ENCODE measurements at places on chromosomes 12 and 14.

GRCh38 chr14:27995691-27996090 is 770.9 kb upstream of the FOXG1 start:
- no peak for DNase-seq

- no peak for DNase-seq
These were observed 59.2 kb downstream of the WASHC4 start for GRCh38 chr12:105166736-105167135.

GRCh38 chr12:96211988-96212387 is 17.8 kb downstream of the ELK3 start:
- DNase-seq: no peak

- no peak for DNase-seq
These were observed 342 bp downstream of the DICER1 start for GRCh38 chr14:95157048-95157326.

- DNase-seq: no peak
These were observed 112.4 kb upstream of the SLC38A4 start for GRCh38 chr12:46938071-46938678.

GRCh38 chr14:51638071-51638944 is 13.4 kb upstream of the FRMD6 start:
- DNase-seq: no peak

GRCh38 chr14:51957950-51958349 is 31.4 kb upstream of the RTRAF start:
- no peak for DNase-seq

DNA sequence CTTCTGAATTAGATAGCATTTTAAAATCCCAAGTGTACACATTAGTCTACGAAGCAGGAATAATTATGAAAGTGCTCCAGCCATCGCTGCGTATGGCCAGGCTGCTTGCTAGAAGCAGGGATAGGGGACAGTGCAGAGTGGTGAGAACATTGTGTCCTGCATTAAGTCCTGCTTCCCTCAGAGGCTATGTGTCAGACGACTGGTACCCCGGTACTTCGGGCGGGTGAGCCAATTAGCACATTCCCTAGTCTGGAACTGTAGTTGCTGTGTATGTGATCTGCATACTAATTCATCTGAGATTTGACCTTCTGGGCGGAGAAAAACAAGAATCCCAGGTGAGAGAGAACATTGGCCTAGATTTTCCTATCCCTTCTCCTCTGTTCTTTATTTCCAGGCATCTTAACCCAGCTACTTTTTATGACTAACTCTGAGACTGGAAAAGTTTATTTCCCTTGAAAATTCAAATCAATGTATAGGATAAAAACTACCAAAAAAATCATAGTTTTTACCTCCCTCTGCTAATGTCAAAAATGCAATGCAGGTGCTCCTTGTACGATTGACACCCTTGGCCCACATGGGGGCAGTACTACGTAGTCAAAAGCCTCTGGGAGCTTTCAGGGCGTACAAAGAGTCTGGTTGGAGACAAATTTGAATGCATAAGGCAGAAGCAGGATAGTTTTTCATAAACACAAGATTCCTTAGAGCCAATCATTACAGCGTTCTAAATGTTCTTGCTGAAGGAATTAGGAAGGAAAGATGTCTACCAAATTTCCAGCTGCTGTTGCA is 764.3 kb downstream of the NOVA1 start:
- no peak for DNase-seq

- DNase-seq: no peak
These were observed 1.9 kb downstream of the RIOX1 start for GRCh38 chr14:73492670-73493069.

- DNase-seq: no peak
These were observed 2.1 kb downstream of the CHST11 start for GRCh38 chr12:104458694-104459367.

GRCh38 chr12:131959116-131959515 is 9.4 kb downstream of the EP400 start:
- no peak for DNase-seq

DNA sequence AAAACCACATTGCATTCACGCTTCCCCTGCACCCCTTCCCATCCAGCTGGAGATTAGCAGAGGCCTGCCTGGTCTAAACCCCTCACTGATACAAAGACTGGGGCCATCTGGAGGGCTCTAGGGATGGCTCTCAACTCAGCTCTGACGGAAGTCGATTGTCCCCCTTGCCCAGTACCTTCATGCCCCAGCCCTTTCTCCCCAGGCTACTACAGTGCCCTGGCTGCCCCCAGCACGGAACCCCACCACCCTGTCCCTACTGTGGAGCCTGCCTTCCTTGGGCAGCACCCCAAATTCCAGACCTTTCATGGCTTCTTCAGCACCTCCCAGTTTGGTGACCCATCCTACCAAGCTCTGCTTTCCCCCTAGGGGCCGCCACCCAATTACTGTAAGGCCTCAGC is 25.6 kb downstream of the ZFP36L1 start:
- no peak for DNase-seq

- no peak for DNase-seq
These were observed 454.2 kb downstream of the DPF3 start for GRCh38 chr14:72439707-72440106.

- no peak for DNase-seq
These were observed 39.5 kb downstream of the EVL start for GRCh38 chr14:100104523-100105300.

GRCh38 chr14:74135426-74135825 is 50.7 kb downstream of the LIN52 start:
- DNase-seq: no peak

- no peak for DNase-seq
These were observed 50.5 kb downstream of the ANO4 start for GRCh38 chr12:100845095-100845494.

DNA sequence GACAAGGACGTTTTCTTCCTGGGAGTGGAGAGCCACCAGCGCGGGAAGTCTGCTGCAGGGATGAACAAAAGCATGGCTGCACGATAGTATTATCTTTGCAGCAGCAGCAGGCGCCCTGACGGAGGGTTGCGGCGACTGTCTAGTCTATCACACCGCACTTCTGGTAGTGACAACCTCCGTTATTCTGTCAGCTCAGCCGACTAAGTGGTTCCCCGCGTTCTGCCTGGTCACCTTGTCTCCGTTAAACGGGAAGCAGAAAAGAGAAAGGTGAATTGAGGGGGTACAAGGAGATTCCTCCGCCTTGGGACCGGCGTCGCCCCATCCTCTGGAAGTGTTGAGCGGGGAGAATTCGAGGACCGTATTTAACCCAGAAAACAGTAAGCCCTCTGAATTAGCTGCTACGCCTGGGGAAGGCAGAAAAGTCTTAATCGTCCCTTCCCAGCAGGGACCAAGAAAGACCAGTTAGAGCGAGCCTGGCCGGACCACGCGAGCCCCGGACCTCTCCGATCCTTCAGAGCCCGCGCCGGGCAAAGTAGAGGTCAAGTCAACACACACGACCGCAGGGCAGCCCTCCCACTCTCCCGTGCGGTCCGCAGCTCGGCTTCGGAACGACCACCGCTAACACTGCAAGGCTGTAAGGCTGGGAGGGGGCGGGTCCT is 536 bp upstream of the DAAM1 start:
- no peak for DNase-seq

GRCh38 chr14:44309331-44309730 is 197.8 kb downstream of the FSCB start:
- no peak for DNase-seq

GRCh38 chr12:53217051-53217930 is 10.2 kb upstream of the ITGB7 start:
- DNase-seq: no peak

DNA sequence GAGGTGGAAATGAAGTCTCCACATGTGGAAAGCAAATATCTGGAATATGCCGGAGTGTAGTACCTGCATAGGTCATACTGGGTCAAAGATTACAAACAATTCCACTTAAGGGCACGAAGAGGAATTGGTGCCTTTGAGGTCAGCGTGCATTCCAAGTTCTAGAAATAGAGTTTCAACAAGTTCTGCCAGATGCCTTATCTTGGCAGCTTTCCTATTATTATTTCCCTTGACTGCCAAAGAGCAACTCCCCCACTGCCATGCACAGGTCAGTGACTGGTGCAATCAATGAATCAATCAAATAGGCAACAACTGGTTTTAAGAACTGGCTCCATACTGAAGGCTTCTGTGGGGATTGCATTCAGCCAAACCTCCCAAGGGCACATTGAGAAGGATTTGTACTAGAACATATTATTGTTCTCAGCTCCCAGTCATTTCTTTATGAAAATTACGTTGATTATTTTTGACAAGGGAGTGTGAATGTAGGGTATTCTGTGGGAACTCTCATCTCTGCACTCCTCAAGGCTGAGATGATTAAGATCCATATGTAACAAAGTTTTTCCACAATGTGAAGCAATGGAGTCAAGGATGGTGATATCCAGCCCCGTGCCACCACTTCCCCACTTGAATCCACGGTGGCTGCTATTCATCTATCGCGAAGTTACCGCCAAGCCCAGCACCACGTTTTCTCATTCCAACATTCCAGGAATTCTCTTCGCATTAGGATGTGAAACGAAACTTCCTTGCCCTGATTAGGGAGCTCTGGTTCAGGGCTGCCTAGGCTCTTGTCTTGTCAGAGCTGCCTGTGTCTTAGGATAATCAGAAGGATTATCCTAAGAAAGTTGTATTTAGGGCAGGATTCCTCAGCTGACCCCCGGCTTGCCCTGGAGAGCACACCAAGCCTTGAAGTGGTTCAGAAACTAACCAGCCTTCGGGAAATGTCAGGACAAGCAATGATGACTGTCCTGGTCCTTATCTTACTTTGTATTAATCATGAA is 115.1 kb upstream of the PCED1B start:
- DNase-seq: no peak

GRCh38 chr12:3227076-3227975 is 150.1 kb downstream of the TSPAN9 start:
- DNase-seq: no peak

GRCh38 chr12:46071769-46072624 is 81.6 kb upstream of the SCAF11 start:
- DNase-seq: no peak

DNA sequence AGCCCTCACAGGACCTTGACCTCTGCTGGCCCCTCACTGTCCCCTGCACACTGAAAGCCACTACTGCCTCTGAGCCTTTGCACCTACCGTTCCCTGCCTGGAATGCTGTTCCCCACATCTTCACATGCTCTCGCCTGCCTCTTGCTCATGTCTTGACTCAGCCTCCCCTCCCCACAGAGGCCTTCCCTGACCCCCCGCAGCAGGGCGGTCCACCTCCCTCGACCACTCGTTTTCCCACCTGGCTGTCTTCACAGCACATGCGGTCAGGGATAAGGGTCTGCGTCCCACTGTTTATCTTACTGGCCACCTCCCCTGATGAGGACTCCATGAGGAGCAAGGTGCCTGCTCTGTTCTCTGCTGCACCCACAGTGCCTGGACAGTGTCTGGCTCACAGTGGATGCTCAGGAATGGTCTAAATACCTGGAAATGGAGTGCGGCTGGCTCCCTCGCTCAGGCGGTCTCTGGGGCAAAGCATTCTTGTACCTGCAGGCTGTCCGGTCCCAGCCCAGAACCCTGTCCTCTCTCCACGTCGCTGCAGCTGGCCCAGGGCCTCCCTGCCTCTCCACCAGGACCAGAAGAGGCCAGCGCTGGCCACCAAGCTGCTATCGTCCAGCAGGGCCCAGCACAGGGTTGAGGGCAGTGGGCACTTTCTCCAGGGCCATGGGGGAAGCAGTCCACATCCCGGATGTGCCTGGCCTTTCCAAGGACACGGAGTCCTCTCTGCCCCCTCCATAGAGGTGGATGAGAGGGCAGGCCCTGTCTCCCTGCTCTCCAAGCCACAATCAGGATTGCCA is 107.4 kb downstream of the NCOR2 start:
- no peak for DNase-seq

DNA sequence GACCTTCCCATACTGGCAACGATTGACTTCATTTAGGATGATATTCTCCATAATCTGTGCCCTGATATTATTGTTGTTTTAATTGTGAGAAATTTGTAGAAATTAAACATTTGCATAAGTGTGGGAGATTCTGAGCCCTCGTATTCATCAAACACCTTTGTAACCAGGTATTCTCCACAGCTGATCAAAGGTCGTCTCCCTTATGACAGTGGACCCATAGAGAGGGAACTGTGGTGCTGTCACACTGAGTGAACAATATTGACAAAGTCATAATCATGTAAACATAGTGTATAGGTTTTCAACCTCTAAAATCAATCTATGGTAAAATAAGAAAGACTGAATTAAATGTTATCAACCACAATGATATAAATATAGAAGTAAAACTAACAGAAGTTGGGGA is 14.9 kb upstream of the PLEKHG3 start:
- no peak for DNase-seq

GRCh38 chr12:66065150-66065549 is 65.4 kb downstream of the LLPH start:
- no peak for DNase-seq

DNA sequence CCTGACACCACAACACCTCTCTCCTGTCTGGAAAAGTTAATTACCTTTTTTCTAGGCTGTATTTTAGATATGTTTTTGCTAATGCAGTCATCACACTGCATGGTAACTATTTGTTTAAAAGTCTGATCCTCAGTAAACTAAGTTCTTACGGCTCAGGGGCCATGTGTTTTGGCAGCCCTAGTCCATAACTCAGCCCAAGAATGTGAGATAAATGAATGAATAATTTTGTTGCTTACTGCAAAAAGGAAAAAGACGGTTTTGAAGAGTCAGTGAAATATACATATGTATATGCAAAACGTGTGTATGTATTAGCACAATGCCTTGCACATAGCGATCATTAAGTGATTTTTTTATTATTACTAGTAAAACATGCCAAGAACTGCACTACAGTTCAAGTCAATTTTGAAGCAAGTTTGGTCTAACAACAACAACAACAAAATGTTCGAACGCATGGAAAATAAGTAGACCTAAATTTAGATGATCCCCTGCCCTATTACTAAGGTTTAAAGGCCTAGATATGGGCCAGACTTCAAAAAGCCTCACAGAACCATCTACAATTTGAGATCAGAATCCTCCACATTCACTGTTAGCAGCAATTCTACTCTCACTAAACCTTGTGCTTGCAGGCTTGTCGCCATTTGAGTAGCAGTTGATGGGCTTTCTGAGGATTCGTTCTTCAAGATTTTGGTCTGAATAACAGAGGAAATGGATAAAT is 140.0 kb downstream of the NDUFA12 start:
- DNase-seq: no peak

DNA sequence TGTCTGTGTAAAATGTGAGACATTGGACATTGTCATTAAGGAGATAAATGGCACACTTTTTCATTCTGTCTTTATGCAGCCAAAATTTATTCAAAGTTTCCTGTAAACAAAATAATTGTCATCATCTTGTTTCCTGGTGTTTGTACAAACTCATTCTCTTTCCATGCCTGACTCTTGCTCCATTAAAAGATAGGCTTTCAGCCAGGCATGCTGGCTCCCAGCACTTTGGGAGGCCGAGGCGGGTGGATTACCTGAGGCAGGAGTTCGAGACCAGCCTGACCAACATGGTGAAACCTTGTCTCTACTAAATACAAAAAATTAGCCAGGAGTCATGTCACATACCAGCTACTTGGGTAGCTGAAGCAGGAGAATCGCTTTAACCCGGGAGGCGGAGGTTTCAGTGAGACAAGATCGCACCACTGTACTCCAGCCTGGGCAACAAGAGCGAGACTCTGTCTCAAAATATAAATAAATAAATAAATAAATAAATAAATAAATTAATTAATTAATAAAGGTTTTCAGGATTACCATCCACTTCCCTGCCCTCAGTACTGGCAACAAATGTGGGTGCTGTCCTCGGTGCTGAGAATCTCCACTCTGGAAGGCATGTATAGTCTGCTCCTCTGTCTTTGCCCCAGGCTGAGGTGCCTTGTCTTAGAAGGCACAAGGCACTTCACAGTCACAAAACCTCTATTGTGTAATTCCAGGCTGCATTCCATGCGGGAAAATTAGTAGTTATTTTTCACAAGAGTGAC is 83.2 kb downstream of the PAH start:
- no peak for DNase-seq

GRCh38 chr14:50230701-50231474 is 490 bp downstream of the SOS2 start:
- DNase-seq: no peak

All from forelimb muscle (tissue), 1 donor.